ENCODE measurements at places on chromosomes 7 and 10.

DNA sequence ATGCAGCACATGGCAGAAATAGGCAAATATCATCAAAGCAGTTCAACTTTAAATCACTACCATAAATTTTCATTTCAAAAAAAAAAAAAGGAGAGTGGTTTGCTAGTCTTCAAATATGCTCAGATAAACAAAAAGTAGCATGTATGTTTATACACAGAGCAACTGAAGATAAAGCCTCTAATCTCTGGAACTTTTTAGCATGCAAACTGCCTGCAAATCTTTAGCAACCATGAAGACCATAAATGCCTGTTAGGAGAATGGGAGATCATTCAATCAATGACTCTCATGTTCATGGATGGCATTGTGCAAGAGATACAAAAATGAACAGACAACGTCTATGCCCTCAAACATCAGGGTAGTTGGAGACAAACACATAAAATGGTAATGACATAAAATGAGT is 57.3 kb downstream of the ORC5 start:
- no peak for DNase-seq

DNA sequence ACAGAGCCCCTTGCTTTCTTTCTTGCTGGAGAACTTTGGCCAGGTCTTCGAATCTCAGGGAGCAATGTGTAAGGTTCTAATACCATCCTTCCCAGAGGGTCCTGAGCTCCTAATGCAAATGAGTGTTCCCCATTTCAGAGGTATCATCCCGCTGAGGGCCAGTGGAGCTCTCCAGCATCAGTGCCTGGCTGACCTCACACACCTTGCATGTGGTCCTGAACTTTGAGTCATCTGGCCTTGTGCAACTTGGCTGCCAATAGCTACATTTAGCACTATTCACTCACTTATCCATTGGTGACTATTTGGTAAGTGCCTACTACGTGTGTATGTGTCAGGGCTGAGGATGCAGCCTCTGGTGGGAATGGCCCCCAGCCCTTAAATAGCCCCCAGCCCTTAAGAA is 48.4 kb upstream of the HABP2 start:
- no peak for DNase-seq

- DNase-seq, result peak; percentile 73
These were observed 2.1 kb downstream of the MACC1 start for GRCh38 chr7:20214921-20215669.

DNA sequence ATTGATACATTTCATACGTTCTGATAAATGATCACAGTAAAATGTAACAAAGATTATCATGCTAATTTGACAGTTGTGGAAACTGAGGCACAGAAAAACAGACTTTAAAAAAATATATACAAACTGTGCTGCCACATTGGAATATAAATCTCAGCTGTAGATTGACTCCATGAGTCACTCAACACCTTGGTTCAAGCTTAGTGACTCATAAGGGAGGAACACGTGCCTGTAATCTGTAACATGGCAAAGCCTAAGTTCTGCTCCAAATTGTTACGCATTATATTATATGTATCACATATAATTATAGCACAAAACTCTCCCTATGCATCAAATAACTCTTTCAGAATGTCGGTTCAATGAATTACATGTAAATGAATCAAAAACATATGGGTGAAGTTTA is 1047.5 kb downstream of the GATA3 start:
- no peak for DNase-seq

DNA sequence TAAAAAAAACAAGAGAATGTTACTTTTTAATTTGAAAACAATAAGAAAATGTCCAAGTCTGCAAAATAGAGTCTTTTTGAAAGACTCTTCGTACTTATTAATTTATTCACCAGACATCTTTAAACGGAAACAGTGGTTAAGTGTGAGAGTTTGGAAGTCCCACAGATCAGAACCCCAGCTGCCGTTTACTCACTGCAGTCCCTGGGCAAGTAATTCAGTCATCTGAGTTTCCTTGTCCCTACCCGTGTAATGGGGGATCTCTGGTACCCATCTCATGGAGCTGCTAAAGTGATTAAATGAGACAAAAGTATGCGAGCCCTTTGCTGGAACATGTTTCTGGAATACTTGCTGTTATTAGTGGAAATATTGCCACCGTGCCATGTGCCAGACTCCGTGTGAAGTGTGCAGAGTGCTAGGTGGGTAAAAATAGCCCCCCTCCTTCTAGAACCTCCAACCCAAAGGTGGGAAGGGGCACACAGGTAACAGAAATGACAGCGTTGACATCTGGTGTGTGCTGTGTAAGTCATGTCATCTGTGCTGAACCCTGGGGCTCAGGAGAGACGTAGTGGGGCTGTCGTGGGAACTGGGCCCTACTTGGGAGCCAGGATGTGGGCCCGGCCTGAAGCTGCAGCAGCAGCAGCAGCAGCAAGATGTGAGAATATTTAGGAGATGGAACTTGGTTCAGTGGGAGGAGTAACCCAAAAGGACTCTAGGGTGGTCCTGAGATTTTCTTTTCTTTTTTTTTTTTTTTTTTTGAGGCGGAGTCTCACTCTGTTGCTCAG is 140.5 kb downstream of the CUX1 start:
- DNase-seq, result no peak

DNA sequence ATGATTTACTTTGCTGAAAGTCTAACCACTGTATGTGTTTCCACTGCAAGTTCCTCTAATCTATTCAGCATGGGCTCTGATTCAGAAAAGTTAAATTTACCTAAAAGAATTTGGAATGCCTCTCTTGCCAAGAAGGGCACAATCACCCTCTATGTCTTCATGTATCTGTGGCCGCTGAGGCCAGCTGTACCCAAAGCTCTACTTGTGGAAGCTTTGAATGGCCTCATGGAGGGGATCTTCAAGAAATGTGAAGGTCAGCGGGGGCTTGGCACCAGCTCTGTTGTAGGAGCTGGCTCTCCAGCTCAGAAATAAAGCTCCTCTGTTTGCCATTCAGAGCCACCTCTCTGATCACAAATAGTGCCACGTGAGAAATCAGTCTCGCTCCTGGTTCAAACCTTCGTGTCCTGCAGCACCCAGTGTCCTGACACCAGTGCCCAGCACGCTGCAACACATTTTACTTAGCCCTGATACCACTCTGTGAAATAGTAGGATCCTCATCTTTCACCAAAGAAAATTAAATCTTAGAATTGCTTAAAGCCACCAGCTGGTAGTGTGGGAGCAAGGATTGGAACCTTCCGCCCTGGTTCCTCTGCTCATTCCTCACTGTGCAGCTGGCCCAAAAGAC is 61.1 kb downstream of the PKD1L1 start:
- DNase-seq, result no peak

GRCh38 chr10:78547905-78548304 is 514.2 kb downstream of the RPS24 start:
- DNase-seq, result no peak

DNA sequence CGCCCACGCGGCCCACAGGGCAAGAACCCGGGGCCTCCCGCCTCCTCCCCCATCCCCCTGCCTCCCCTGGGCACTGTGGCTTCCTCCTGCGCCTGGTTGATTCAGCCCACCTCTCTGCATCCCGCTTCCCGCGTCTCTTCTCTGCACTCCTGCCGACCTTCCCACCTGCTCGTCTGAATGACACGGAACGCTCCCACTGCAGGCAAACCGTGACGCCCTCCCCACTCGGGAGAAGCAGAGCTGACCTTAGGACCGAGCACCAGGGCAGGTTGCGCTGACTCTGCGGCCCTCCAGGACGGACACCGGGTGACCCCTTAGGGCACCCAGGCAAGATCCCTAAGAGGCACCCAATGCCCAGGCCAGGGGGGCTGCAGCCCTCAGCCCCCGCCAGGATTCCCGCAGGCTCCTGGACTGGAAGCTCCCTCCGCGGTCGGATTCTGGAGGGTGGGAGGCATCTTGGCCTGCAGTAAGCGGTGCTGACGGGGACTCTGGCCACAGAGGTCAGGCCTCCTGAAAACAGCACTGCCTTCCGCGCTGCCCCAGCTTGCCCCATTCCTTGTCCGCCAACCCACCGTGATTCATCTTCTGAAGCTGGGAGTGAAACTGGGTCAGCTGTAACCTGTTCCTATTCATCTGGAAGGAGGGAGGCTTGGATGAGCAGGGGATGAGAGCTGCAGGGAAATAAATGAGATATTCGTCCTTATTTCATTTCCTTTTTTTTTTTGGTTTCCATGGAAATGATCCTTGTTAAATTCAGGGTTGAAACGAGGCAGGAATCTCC is 990 bp downstream of the CALML3 start:
- no peak for DNase-seq

- DNase-seq, result no peak
These were observed 225.7 kb downstream of the DGKB start for GRCh38 chr7:14676896-14677295.

GRCh38 chr10:6445671-6446316 is 134.3 kb downstream of the PRKCQ start:
- peak; percentile 89 for DNase-seq

- peak; percentile 81 for DNase-seq
These were observed 9.4 kb downstream of the NUB1 start for GRCh38 chr7:151351027-151351426.

DNA sequence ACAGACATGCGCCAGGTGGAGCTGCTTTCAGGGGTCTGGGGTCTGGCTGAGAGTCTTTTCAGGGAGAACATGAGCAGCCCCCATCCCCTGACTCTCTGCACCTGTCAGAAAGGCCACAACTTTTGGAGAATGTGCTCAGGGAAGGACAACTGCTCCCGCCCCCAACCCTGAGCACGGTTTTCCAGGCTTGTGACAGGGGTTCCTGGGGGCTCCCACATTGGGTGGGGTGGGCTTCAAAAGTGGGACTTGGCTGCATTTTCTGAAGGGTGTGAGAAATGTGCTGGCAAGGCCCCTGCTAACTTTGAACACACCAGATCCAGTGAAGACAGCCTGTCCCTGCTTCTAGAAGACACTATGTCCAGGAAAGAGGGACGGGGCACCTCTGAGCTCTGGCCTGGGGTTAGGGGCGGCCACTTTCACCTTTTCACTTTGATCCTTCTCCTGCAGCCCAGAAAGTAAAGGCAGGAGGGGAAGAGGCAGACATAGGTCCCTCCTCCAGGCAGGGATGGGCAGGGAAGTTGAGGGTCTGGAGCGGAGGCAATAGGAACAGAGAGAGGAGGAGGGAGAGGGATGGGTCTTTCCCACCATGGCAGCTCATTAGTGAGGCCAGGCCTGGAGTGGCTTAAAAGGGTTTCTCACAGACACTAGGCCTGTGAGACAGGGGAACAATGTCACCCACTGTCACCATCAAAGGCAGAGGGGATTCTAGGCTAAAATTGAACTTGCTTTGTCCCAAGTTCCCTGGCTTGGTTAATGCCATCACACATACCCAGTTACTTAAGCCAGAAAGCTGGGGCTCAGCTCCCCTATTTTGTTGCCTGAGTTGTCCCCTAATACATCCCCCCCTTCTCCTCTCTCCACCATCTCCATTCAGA is 1.5 kb downstream of the KCP start:
- no peak for DNase-seq

- DNase-seq, result no peak
These were observed 59.6 kb upstream of the AKR1E2 start for GRCh38 chr10:4766454-4766853.

- no peak for DNase-seq
These were observed 101.9 kb upstream of the HGF start for GRCh38 chr7:81871606-81872265.

- DNase-seq, result no peak
These were observed 83.3 kb upstream of the PAX2 start for GRCh38 chr10:100662067-100662466.

- DNase-seq, result peak; percentile 4
These were observed 91.3 kb downstream of the PPP1R17 start for GRCh38 chr7:31778296-31778695.

DNA sequence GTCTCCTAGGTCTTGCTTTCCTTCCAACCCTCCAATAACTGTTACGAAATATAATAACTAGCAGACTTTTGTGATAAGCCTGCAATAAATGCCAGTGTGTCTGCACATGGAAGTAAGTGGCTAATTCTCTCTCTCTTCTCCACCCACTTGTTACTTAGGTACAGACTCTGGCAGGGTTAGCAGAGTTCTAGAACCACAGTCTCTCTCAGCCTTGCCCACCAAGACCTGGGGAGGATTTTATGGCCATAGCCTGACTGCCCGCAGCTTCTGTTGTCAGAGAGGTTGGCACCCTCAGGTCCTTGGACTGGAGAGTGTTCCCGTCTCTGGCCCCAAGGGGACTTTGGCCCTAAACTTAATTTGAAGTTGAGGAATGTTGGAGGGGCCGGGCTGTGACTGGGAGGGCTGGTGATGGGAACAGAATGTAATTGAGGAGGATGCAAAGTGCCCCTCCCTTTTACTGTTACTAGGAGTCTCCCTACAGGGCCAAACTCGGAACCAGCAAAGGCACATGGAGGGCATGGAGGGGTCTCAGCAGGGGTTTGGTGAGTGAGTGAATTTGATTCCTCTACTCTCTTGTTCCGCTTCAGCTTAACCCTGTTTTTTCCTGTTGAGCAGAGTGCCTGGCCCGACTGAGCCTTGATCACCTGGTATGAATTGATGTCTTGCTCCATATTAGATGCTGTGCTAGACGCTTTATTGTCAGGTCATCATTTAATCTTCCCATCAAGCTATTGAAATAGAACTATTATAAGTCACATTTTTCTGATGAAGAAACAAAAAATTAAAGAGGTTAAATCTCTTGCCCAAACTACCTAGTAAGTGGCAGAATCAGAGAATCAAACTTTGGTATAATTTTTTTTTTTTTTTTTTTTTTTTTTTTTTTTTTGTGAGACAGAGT is 37.0 kb upstream of the LCOR start:
- DNase-seq, result no peak

DNA sequence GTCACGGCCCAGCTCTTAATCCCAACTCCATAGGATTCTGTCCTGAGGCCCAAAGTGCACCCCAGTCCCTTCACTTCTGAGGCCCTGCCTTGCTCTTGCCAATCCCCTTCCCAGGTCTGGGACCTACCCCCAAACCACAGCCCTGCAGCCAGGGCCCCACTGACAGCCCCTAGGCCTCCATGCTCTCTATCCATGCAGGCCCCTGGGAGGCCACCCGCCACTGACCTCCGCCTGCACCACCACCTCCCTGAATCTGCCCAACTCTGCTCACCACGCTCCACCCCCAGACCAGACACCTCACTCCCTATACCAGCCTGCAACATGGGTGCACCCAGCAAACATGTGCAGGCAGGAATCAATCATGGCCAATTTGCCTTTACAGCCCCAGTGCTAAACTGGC is 10.2 kb downstream of the SLIT1 start:
- no peak for DNase-seq

DNA sequence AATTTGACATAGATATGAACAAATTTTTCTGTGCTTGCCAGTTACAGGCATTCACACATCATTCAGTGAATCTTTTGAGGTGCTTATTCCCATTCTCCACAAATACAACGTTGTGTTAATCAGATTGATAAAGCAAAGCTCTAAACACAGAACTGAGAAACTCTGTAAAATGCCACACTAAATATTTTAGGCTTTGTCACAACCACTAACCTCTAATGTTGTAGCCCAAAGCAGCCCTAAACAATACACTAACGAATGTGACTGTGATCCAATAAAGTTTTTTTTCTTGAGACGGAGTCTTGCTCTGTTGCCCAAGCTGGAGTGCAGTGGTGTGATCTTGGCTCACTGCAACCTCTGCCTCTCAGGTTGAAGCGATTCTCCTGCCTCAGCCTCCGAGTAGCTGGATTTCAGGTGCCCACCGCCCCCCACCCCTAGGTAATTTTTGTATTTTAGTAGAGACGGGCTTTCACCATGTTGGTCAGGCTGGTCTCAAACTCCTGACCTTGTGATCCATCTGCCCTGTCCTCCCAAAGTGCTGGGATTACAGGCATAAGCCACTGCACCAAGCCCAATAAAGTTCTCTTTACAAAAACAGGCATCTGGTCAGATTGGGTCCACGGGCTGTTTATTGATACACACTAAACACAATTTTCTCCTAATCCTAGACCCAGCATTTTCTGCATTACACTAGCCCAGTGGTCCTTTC is 6.9 kb downstream of the CYCS start:
- no peak for DNase-seq

GRCh38 chr10:86254526-86255174 is 111.9 kb downstream of the GRID1 start:
- no peak for DNase-seq

Measured in hematopoietic multipotent progenitor cell treated with erythropoietin and hydrocortisone succinate and interleukin-3 and kit ligand, for 4 days (in vitro differentiated cells).